Activated CD4-positive, alpha-beta T cell treated with anti-CD3 and anti-CD28 coated beads for 4 hours (primary cell): ENCODE measurements at places on chromosomes 5 and 9.

- no peak for DNase-seq
These were observed 83.7 kb downstream of the ADAMTS2 start for GRCh38 chr5:179261301-179262125.

- no peak for DNase-seq
These were observed 46.5 kb downstream of the PPP1R2B start for GRCh38 chr5:156896546-156896945.

- no peak for DNase-seq
These were observed 160.2 kb upstream of the TBCA start for GRCh38 chr5:77936365-77936693.

DNA sequence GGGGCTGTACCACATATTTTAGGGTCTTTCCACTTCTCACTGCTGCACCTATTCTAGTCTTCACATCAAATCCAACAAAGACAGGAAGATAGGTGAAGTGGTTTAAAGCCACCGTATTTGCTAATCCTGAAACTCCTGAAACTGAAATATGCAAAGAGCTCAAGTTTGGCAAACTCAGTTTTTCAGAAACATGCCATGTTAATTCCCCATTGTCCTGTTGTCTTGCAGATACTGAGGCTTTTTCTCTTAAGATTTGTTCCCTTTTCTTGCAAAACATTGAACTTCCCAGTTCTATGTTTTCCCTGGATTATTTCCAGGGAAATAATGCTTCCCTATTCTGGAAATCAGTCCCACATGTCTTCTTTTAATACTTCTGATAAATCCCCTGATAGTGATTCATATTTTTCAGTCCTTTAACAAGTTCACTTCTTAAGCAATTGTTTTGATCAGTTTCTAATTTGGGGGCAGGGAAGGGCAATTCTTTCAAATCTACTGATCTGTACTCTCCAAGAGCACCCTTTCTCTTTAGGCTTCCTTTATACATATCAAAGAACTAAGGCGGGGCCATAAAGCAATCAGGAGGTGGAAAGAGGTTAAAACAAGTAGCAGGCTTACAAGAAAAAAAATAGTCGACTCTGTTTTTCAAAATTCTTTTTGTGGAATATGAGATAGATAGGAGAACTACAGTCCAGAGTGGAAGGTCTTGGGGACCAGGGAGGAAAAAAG is 648.5 kb downstream of the BNC2 start:
- no peak for DNase-seq

DNA sequence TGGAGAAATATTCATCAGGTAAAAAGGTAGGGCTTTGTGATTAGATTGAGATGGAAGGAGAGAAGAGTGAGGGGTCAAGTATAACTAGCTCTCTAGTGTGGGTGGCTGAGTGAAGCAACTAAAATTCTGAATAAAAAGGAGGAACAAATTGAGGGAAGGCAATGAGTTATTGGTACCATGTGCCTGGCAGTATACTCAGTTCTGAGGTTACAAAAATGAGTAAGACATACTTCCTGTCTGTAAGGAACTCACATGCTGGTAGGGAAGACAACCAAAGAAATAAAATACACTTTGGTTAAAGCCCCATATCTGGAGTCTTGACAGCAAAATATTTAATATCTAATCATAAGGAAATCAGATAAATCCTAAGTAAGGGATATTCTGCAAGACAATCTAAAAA is 476.8 kb upstream of the C9orf72 start:
- no peak for DNase-seq

DNA sequence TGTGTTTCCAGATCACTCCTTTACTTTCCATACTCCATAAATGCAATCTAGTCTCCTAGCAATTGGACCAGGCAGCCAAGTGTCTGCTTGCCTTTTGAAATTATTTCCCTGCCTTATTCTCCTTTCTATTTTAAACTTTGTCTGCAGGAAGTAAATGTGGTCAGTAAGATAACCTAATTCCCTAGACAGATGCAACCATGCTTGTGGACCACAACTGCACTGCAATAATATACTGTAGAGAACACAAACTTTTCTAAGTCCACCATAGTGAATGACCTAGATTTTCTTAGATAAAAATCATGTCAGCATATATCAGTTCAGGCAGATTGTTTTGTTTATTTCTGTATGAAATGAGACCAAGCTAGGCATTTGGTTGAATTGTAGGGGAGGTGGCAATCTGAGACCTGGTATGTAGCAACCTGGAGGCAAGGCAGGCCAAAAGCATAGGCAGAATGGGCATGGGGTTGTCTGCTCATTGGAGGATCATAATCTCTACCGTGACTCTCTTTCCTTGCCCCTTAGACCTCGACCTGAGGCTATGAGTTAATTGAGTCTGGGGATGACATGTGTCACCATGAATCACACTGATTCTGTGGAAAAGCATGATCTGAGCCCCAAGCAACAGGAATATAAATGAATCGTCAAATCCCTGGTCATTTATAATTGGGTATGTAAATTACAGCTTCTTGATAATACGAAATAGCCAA is 20.7 kb downstream of the ACTL7B start:
- no peak for DNase-seq

DNA sequence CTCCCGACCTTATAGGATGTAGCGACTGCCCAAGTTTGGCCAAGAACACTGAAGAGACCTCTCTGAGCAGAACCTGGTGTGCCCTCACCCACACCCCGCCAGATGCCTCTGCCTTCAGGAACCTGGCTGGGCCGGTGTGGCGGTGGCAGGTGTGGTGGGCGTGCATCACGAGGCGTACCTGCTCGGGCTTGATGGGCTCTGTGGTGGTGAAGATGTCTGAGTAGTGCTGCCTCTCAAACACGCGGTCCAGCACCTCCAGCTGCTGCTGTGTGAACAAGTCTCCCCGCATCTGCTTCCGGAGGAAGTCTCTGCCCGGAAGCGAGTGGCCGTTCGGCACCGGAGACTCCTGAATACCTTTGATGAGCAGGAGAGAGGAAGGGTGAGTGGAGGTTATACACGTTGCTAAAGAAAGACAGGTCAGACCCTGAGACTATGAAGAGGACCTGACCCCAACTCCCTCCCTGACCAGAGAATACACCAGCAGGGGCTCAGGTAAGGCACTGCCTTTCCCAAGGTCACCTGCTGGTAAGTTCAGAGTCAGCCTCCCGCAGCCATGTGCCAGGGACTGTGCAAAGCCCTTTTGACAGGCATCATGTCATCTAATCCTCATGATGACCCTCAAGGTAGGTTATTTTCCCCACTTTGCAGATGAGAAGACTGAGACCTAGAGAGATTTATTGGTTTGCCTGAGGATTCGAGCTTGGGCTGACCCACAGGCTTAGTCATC is 67.5 kb downstream of the PAX5 start:
- no peak for DNase-seq

DNA sequence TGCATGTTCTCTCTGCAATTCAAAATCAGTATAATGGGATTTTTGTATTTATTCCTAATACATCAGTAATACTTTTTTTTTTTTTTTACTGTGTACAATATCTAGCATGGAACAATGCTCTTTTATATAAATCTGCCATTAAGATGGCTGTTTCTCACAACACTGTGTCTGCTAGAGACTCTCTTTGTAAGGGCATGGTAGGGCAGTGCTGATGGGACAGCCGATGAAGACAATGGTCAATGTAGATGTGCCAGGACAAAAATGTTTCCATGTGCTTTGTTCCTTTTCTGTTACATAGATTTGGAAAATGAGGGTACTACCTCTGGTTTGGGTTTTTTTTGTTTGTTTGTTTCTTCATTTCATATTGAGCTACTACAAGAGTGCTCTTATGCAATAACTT is 95.3 kb upstream of the ITGA2 start:
- no peak for DNase-seq
